SJCRH30 (cell line): ENCODE measurements at places on chromosomes 13 and 19. TPM values are rescaled to one million over a fixed set of nuclear protein-coding genes. Genes with fewer than 3 reads are reported as not detected.

DNA sequence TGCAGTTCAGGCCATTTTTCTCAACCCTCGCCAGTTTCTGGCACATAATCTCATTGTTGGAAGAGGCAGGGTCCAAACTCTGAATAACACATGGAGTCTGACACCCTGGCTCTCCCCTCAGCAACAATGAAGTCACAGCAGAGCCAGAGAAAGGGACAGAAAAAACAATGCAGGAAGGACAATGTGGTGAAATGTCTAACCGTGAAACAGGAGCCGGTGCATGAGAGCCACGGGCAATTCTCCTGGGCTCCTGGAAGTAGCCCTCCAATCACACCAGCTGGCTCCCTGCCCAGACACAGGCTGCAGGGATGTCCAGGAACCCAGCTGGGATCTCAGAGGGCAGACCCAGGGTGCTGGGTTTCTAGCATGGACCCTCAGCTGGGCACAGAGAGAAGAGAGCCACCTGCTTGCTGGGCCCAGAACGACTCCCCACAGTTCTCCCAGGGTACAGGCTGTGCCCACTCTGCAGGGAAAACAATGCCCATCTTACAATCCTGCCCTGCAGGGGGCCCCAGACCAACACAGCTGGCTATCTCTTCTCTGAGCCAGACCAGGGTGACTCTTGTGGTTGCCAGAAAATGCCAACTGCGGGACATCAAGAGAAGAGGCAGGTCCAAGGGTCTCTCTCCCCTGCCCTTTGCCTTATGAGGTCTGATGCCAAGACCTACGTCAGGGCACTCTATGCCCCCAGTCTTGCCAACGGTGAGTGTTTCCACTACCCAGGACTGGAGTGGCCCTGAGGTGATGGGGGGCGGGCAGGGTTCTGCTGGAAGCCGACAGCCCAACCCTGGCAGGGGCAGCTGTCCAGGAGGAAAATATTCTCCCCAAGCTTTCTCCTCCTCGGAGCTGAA, 64.5 kb downstream of the CEBPG start:
- peak; percentile 85 for DNase-seq

DNA sequence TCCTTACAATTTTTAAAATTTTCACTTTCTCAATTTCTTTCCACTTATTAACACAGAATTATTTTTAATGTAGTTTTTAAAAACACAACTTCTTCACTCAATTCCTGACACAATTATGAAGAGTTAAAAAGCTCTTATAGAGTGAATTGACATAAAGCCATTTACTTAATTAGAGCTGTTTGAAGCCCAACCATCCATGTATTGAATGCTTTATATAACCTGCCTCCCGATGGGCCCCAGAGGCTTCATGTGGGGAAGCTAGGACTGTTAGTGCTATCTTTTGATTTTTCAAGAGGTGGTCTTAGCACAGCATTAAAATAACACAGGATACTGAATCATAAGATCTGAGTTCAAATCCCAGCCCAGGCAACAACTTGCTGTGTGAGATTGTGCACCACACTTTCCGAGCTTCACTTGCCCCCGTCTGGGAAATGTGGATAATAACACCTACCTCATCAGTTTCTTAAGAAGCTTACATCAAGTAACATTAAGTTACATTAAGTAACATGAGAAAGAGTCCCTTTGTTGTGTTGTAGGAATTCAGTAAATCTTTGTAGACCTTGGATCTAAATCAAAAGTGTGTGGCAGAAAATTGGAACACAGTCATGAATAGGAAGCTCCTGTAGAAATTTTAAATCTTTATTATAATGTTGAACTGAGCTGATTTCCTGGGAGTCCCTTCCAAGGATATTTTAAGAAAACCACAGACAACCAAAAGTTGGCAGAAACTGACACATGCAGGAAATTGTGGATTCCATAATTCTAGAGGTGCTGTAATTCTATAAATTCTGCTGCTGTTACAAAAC, 5.5 kb upstream of the ENOX1 start:
- DNase-seq = no peak

- DNase-seq = no peak
Observed at GRCh38 chr19:51026554-51026831, at the start of gene KLK11. Gene KLK11, minus strand, starts transcription at chr19:51026616. Its CDS starts 985 bp downstream, at chr19:51025631.

- no peak for DNase-seq
Observed at GRCh38 chr13:113669755-113670341, 2.8 kb downstream of the GRK1 start.

- peak; percentile 73 for DNase-seq
Observed at GRCh38 chr19:15091918-15092753, 10.1 kb downstream of the OR1I1 start.

DNA sequence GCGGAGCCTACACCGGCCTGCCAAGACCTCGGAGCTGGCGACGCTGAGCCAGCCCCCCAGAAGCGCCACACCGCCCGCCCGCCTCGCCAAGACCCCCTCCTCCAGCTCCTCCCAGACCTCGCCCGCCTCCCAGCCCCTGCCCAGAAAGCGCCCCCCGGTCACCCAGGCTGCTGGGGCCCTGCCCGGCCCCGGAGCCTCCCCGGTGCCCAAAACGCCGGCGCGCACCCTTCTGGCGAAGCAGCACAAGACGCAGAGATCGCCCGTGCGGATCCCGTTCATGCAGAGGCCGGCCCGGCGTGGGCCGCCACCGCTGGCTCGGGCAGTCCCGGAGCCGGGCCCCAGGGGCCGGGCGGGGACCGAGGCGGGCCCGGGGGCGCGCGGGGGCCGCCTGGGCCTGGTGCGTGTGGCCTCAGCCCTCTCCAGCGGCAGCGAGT, 10.2 kb downstream of the C19orf25 start:
- no peak for DNase-seq

- no peak for DNase-seq
Observed at GRCh38 chr13:72652681-72653080, 74.7 kb downstream of the MZT1 start.

ICAM4 gene
- 1.7 and 2.8 TPM in 2 replicates for total RNA-seq

C13orf42 gene
- not detected in 2 replicates for total RNA-seq

BLOC1S3 gene
- 2.1 and 2.6 TPM in 2 replicates for total RNA-seq

- no peak for DNase-seq
Observed at GRCh38 chr13:107091428-107091827, 523.5 kb upstream of the ARGLU1 start.

DNA sequence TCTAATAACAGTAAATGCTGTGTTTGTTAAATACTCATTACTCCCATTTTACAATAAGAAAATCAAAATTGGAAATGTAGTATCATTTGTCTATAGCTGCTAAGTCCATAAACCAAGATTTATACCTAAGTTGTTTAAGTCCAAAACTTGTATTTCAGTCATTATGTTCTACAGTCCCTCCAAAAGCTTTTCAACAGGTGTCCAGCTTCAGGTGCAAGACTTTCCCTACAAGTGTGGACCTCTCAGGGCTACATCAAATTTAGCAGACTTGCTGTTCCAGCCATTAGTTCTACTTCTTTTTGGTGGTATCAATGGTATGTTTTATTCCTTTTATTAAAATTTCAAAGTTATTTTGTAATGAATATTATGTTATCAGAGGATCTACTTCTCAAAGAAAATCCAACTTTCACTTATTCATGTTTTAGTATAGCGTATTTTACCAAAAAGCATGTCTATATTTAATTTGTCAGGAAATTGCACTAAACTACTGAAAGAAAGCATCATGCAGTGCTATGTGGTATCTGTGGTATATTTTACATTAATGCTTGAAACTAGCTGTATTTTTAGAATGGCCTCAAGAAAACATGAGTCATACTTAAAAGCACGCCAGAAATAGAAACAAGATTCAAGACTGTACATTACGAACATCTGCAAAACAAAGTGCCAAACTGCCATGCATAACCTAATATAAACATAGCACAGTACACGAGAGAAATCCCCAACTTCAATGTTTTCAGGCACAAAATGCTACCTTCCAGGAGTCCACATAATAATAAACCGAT, 44.5 kb downstream of the VWA8 start:
- peak; percentile 57 for DNase-seq

FXYD1 gene
- not detected in 2 replicates for total RNA-seq

ZNF486 gene
- total RNA-seq = 20.5 and 24.3 TPM in 2 replicates

ANGPTL8 gene
- not detected in 2 replicates for total RNA-seq

DNA sequence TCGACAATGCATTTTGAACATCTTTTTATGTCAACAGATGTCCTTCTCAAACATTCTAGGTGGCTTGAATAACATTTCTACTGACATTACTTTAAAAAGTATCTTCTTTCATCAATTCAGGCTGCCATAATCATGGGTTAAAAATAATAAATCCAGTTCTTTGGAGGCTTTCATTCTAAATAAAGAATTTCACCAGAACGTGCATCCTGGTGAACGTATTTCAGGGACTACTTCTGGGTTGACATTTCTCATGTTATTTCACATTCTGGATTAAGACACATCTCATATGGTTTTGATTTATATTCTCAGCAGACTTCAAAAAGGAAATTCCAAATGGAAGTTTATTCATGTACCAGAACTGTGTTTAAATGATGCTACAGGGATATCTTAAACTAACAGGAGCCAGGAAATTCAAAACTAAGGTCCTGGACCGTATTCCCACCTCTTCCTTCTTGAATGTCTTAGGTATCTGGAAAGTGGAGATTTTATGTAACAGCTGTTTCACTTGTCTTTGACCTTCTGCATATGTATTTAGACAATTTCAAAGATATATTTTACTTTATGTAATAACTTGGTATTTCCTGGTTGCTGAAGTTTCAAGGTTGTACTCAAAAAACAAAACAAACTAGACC, 107.2 kb downstream of the STARD13 start:
- DNase-seq = no peak

GRCh38 chr13:39637890-39638289, 17.6 kb upstream of the COG6 start:
- DNase-seq = no peak

FBXO17 gene
- total RNA-seq = 4.6 and 5.3 TPM in 2 replicates

DNA sequence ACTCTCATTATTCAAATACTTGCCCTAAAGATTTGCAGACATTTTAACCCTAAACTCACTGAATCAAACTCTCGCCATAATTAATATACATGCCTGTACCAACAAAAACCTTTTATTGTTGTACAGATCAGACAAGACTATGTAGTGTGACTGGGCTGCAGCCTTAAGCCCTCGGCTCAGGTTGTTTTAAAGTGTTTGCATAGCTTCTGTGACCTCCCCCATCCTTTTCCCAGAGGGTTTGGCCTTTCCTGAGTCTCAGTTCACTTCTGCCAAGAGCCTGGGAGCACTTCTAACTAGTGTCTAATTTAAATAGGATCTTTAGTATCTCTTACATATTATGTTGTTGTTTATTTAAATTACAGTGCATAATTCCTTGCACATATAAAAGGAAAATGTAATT, 158.2 kb downstream of the HS6ST3 start:
- no peak for DNase-seq

GRCh38 chr13:91406619-91407018, 8.2 kb downstream of the GPC5 start:
- DNase-seq = peak; percentile 56

GRCh38 chr13:112767506-112768471, 78.0 kb downstream of the ATP11A start:
- no peak for DNase-seq

KCNC3 gene
- total RNA-seq = 1.1 and 1.2 TPM in 2 replicates

DNA sequence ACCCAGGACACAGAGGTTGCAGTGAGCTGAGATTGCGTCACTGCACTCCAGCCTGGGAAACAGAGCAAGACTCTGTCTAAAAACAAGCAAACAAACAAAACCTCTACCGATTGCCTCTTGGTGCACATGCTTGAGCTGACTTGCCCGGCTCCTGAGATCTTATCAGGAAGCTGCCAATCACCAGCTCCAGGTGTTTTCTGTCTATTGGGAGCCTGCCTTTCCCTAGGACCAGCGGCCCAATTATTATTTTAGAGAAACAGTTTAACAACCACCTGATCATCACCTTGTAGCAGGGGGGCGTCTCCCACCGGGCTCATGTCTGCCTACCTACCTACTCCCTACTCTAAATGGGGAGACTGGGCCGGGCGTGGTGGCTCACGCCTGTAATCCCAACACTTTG, 10.8 kb downstream of the CLEC4M start:
- DNase-seq = no peak
